ENCODE measurements at places on chromosomes 2 and 18.

DNA sequence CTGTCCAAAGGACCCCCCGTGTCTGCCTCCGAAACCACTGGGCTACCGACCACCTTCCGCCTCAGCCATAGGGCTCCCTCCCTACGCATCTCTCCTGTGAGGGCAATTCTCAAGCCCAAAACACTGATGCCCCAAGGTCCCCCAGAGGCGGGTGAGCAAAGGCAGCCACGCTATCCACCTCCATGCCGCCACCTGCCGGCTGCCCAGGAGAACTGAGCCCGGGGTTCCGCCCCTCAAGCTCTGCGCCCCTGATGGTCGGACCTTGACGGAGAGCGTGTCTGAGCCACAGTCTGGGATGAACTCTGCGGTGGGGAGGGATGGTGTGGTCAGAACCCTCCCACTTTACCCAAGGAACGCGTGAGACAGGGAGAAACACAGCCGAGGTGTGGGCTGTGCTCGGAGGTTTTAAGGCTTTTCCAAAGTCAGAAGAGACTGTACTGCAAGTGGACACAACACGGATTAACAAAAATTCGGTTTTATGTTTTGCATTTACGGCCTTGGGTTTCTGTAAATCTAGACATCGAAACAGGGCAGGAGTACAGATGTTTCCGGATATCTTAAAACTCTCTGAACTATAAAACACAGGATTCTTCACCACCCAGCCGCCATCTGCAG, 114.1 kb downstream of the ZNF516 start:
- DNase-seq, result no peak

DNA sequence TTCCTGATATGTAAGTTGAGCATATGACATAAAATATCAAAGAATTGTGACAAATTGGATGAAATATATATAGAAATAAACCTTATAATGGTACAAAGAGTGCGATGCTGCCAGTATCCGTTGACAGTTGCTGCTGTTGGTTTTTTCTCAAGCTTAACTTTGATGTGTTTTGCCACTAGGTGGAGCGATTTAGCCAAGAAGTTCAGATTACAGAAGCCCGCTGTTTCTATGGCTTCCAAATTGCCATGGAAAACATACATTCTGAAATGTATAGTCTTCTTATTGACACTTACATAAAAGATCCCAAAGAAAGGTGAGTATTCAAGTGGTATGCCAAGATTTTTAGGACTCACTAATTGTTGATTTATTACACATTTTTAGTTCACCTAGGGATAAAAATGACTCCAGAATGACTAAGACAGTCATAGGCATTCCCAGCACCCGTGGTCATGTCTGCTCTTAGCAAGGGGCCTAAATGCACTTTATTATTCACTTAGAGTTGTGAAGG, 2.1 kb downstream of the RRM2 start:
- peak; percentile 60 for DNase-seq

DNA sequence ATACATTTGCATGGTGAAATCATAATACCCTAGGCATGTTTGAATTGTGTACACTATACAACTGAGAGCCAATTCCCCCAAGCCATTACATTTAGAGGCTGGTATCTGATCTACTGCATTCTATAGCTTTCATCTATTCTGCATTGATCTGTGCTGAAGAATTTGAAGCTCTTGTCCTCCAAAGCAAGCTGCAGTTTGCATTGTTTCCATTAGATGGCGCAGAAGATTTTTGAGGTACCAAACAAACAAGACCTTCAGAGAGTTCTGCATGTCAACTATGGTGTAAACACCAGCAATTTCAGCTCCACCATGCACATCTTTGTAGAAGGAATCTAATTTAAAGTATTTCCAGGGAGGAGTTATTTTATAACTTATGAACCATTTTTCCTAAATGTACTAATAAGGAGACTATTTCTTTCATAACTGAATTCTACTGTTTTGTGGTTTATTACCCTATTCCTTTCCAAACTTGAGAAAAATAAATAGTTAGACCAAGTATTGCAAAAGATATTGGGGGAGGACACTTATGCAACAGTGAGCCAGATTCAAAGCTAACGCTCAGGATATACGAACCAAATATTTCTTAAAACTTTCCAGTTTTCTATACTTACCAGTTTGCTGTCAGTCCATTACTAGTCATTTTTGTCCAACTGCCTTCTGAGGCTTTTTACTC, 761.8 kb upstream of the ACVR2A start:
- DNase-seq, result peak; percentile 58

- no peak for DNase-seq
Measured at GRCh38 chr2:22683914-22684313, 701.1 kb upstream of the KLHL29 start.

DNA sequence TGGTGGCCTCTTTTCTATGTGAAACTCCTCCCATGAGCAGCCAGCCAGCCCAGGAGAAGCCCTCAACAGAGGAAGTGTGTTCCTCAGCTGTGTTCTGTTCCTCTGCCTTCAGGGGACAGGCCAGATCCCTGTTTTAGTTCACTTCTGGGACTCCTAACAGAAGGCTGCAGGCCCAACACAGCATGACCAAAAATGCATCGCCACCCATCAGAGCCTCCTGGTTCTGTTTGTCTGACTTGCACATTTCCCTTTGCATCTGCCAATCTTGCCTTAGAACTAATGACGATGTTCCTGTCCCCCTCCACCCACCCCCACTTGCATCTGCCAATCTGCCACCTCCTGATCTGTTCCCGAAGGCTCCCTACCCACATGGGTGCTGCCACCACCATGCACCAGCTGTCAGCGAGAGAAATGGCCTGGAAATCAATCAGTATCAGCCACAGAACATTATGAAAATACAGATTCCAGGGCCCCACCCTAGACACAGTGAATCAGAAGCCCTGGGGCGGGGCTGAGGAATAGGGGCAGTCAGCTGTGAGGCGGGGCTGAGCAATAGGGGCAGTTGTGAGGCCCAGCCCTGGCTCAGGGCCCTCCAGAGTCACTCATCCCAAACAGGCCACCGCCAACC, 51.0 kb downstream of the FAM168B start:
- DNase-seq, result no peak

DNA sequence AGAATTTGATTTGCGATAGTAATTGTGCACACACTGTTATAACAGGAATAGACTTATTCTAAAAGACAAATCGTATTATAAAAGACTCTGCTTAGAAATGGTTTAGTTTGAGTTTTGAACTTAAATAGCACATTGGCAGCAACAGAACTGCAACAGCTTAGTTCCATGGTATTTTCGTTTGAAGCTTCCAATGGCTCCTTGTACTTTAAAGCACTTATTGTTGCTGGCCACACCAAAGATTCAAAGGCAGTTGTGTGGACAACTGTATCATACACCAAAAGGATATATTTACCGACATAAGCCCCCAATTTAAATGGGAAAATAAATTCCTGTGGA, 627 bp downstream of the WIPF1 start:
- no peak for DNase-seq

- no peak for DNase-seq
Measured at GRCh38 chr2:238408615-238409340, 17.9 kb upstream of the ASB1 start.

GRCh38 chr2:217717646-217718045, 285.1 kb downstream of the TNS1 start:
- DNase-seq, result peak; percentile 64

GRCh38 chr18:57801761-57802212, 1.3 kb downstream of the ATP8B1 start:
- DNase-seq, result no peak

DNA sequence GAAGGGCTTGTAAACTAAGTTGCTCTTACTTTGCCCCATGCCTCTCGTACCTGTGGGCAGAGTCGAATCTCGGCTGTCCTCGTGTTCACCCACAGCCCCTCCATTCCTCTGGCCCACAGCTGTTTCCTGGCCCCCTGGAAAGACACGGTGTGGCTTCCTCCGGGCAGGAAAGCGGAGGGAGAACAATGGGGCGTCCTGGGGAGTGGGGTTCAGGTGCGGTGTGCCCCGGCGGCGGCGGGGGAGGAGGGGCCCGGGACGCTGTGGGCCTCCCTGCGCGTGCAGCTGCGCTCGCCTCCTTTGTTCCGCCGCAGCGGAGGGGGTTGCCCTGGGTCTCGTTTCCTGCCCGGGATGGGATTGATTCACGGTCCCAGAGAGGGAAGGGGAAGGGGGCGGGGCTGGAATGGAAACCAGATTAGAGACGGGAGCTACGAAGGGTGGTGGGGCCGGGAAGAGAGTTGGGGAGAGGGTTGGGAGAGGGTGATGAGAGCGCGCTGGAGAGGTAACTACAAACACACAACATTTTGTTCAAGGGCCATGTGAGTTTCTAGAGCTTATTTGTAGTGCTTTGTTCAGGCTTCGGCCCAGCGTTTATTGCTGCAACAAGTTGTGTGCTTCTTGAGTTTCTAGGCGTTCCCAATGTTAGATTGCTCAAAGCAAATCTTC, 796 bp downstream of the MYO1B start:
- DNase-seq, result peak; percentile 28

DNA sequence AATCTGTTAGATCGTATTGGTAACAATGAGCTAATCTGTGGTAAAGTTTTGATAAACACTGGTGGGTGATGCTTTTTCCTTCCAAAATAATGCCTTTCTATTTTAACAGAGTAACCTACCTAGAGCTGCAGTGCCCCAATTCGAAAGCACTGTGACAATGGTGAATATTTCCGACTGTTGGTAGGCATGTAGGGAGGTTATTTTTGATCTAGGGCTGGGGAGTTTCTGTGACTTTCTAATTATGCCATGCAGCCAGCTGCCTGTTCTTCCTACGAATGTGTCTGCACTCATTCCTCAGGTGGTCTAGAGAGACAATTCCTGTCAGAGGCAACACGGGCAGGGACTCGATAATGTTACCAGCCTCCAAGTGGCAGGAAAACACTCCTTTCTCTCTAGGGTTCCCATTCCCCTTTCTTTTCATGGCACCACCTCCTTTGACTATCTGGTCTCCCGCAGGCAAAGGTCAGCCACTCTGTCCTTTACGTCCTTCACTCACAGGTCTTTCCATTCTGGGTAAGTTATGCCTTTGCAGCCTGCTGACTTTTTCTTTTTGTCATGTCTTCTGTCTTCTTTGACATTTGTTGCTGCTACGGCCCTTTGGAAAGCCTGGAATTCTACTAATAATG, 167.2 kb upstream of the MGAT5 start:
- no peak for DNase-seq

GRCh38 chr2:184581391-184581790, 16.9 kb upstream of the ZNF804A start:
- no peak for DNase-seq

DNA sequence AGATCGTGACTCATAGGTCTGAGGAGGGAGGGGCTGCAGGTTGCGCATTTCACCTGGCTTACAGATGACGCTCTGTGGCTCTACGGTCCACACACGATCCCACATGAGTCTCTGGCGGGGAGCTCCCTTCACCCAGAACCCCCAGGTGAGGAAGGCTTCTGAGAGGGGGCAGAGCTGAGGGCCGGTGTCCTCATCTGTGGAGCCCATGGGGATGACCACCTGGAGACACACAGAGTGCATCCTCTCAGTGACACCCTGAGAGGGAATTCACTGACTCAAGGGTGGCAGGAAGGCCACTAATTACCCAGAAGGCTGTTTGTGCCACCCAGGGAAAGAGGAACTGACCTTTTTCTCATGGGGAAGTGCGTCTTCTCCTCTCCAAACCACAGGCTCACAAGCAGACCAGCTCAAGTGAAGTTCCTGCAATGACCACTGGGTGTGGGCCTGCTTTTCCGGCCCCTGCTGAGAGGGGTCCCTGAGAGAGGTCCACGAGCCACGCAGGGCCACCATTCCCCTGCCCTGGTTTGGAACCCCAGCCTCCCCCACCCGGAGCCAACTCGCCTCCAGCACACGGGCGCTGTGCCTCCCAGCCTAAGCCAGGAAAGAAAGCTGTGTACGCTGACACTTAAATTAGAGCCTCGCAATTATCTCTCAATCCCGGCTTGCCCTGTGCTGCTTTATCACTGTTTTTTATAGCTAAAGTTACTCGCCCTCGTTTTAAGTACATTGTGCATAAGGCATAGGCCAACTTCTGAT, 114.1 kb downstream of the BCL11A start:
- DNase-seq, result no peak

DNA sequence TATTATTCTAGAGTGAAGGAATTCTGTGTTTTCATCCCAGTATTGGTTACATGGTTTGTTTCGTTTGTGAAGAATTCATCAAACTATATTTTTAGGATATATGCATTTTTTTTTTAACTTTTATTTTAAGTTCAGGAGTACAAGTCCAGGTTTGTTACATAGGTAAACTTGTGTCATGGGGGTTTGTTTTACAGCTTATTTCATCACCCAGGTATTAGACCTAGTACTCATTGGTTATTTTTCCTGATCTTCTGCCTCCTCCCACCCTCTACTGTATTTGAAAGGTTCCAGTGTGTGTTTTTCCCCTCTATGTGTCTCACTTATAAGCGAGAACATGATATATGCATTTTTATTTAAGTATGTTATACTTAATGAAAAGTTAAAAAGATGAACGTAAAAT, 47.6 kb downstream of the SCN9A start:
- DNase-seq, result no peak

DNA sequence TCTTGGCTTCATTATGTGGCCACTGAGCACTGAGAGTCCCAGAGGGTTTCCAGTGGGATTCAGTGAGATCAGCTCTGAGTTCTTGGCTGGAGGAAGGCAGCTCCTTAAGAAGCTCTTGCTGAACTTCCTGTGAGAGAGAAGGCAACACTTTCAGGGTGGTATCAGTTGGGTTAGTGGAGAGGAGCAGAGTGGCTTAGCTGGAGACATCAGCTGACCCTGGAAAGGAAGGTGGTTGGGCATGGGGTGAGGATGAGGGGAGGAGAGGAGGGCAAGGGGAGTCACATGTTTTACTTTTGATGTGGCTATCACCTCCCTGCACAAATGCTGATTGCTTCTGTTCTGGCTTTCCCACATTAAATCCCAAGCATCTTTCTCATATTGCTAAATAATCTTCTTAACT, 95.1 kb downstream of the ACOXL start:
- no peak for DNase-seq

GRCh38 chr2:64212801-64213321, 68.6 kb upstream of the PELI1 start:
- no peak for DNase-seq

DNA sequence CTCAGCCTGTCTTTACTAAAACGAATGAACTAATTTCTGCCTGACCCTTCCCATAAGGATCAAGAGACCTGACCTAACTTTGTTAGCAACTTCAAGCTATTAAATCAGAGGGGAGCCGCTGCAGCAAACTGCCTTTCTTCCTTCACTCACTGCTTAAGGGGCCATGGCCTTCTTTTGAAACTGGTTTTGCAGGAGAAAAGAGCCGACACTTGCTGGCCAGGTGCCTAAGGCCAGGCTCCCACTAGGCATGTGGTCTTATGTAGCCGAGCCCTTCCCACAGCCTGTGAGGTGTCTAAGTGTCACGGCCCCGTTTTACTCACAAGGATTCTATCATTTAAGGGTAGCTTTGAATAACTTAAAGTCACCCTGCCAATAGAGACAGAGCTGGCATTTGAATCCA, 130.8 kb downstream of the ZNF236 start:
- no peak for DNase-seq

DNA sequence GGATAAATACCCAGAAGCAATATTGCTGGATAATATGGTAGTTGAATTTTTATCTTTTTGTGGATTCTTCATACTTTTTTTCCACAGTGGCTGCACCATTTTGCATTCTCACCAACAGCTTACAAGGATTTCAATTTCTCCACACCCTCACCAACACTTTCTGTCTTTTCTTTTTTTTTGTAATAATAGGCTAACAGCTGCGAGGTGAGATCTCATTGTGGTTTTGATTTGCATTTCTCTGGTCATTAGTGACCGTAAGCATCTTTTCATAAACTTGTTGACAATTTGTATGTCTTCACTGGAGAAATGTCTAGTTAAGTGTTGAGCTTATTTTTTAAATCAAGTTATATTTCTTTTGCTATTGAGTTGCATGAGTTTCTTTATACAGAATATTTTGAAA, 17.6 kb upstream of the SLC9A2 start:
- no peak for DNase-seq

GRCh38 chr2:120927265-120927628, 191.6 kb downstream of the GLI2 start:
- DNase-seq, result peak; percentile 13

Measured in NCI-H1092 treated with DMSO at 0.1 percent for 48 hours (cell line).